ENCODE measurements at places on chromosomes 1 and 21. TPM values are rescaled to one million over a fixed set of nuclear protein-coding genes. Genes with fewer than 3 reads are reported as not detected.

GRCh38 chr1:29860056-29860455, 623.7 kb downstream of the PTPRU start:
- DNase-seq, result no peak

DNA sequence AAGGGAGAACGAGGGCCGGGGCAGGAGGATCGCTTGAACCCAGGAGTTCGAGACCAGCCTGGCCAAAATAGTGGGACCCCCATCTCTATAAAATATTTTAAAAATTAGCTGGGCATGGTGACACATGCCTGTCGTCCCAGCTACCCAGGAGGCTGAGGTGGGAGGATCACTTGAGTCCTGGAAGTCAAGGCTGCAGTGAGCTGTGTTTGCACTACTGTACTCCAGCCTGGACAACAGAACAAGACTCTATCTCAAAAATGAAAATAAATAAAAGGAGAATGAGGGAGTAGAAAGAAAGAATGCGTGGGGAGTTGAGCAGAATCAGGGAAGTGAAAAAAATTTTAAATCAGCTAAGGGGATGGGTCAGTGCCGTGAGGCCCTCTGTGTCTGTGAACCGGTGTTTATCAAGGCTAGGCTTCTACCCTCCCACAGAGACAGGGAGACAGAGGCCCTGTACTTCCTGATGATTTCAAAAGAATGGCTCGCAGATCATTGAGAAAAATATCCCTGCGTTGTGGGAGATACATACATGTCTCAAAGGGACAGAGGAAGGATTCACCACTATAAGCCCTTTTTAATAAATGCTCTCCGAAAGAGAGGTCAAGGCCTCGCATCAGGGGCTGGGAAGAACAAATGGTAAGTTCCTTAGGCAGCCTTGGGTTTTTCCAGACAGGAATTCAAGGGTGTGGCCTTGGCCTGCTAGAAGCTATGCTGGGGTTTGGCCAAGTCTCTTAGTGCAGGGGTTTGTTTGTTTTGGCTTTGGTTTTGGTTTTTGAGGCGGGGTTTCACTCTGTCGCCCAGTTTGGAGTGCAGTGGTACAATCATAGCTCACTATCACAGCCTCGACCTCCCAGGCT, 20.7 kb downstream of the IL10RB start:
- DNase-seq, result no peak

DNA sequence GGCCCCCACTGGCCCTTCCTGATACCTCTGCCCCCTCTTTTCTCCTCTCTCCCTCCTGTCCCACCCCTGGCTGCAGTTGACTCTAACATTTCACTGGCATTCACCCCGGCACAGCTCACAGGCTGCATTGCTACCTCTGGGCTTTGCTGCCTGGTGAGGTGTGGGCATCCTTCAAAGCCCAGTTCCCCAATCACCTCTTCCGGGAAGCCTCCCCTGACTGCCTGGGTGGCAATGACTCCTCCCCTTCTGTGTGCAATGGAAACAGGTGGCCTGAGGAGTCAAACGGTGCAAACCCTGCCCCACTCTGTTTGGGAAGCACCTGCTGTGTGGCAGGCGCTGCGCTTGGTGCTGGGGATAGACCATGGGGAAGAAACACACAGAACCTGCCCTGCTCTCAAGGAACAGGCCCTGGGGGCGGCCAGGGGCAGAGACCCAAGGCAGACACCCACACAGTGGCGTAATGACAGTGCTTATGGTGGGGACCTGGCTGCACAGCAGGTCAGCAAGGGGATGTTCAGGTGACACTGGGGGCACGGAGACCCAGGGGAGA, 39.3 kb upstream of the POFUT2 start:
- no peak for DNase-seq

GRCh38 chr1:3483801-3484444, 29.5 kb downstream of the ARHGEF16 start:
- DNase-seq, result peak; percentile 55

DNA sequence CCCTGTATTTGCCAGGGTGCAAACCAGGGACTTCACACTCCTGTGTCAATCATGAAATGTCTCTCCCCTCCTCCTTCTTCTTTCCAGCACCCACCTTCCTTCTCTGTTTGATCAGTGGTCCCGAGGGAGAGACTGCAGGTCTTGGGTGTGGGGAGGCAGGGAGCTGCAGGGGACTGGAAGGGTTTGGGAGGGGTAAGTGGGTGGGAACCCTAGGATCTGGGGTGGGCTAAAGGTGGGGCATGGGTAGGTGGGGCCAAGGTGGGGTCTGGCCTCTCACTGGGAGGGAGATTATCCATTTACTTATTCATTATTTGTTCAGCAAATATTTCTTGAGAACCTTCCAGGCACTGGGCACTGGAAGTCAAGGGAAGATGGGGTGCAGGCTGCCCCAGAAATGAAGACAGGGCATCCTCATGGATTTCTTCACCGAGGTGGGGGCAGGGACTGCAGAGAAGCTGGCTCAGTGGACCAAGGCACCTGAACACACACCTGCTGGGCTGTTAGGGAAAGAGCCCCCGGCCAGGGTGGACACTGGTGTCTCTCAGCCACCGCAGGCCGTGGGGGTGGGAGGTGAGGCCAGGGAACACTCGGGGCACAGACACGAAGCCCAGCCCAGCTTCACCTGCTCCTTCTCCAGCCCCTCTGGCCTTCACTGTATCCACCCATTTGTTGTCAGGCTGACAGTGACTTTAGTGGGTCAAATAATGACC, 193.9 kb upstream of the C1orf174 start:
- DNase-seq, result no peak

DNA sequence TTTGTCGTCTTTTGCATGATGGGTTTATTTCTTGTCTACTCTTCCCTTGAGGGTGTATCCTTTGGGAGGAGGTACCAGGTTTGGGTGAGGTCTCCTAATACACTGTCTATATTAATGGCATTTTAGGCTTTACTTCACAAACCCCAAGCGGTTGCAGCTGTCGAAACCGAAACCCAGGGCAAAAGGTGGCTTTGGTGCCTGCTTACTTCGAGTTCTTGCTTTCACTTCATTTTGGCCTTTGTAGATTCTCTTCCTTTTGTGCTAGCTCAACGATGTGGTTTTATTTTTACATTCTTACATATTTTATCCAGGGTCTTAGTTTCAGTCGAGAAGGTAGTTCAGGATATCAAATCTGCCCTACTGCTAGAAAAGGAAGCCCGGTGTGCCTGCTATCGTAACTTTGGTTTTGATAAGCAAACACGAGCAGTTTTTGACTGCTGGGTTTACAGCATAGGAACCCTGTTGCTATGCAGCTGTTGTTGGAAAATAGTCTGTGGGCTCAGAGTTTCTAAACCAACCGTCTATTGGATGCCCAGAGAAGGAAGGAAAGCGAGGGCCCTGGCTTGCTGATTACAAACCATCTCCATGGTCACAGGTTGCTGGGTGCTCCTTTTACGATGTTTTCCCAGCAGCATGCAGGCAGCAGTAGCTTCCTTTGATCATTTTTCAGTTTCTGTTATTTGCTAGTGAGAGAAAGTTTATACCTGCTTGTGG, 9.8 kb upstream of the TSPAN2 start:
- DNase-seq, result peak; percentile 78

GRCh38 chr1:156491151-156491949, 9.2 kb downstream of the MEF2D start:
- DNase-seq, result no peak

GRCh38 chr1:31483012-31483946, 70.3 kb downstream of the SERINC2 start:
- no peak for DNase-seq

- DNase-seq, result no peak
Measured at GRCh38 chr1:172375211-172375631, 45.3 kb upstream of the C1orf105 start.

DNA sequence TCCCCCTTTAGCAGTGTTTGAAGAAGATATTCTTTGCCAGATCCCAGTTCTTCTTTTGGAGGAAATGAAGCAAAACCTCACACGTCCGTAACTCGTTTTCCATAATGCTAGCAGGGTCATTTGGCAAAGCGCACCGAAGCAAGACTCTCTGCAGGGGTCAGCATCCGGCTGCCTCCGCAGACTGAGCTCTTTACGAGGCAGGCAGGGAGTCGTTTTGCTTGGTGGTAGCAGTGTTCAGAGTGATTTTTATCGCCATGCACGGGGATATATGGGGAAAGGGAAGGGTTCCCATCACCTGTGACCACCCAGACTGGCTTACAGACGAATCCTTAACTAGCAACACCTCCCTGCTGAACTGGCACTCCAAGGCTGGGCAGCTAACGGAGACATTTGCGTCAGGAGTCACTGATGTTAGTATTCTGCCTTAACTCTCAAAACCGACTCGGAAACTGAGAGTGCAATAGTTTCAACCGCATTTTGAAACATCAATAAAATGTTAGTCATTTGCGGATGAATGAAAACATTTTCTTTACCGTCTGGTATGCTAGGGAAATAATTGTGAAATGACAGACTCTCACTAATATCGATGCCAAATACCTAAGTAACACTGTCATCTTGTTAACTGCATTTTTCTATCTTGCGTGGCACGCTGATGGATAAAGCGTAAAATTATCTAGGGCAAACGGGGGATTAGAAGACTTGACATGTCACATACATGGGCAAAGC, 2.2 kb upstream of the NEGR1 start:
- DNase-seq, result peak; percentile 57

GRCh38 chr21:32549886-32550285, 35.4 kb downstream of the TCP10L start:
- no peak for DNase-seq

- no peak for DNase-seq
Measured at GRCh38 chr1:32216566-32216965, 5.6 kb downstream of the TMEM234 start.

- DNase-seq, result no peak
Measured at GRCh38 chr1:22351768-22352080, 99.9 kb upstream of the ZBTB40 start.

DNA sequence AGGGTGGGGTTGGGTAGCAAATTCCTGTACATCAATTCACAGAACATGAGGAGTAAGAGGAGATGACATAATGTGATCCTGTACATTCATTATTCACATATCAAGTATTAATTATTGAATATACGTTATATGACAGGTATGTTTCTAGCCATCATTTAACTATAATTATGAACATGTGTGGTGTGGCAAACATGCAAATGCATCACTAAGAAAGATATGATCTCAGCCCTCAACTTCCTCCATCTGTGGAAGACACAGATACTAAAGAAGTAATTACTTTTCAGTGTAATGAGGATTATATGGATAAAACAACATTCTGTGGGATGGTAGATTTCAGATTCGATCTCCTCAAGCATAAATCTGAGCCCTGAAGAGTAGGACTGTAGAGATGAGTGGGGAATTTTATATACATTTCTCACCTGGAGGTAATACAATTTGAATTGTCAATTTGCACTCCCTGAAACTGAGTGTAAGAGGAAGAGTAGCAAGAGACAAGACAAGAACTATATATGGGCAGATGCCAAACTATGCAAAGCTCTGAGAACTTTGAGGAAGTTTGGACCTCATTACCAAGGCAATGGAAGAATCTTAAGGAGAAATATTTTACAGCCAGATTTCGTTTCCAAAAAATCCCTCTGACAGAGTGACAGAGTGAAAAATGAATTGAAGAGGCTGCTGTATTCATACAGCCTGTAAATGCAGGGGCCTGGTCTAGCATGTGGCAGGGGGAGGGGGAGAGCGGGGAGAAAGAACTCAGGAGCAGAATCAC, 275.5 kb downstream of the TPR start:
- DNase-seq, result no peak

GRCh38 chr21:15031790-15032357, 32.9 kb downstream of the NRIP1 start:
- DNase-seq, result no peak

GRCh38 chr1:162069334-162070093, at the start of gene NOS1AP:
NOS1AP (plus strand) TSS chr1:162069691; CDS start chr1:162070178, 487 bp downstream.
- peak; percentile 84 for DNase-seq

GRCh38 chr1:207035877-207036551, 3.5 kb upstream of the C1orf116 start:
- DNase-seq, result no peak

DNA sequence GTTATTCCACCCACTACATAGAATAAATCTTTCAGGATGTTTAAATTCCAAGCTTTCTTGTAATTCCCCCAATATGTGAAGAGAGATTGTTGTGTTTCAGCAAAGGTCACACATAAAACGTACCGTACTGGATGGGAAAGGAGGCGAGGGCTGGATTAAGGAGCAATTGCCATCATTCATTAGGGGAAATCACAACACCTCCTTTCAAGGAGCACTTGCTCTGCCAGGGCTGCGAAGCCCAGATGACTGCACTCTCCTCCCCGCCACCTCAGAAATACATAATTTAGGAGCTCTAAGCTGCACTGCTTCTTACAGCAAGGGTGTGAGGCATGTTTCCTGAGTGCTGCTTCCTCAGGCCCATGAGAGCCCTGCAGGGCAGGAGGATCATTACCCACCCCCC, 29.6 kb downstream of the MATN1 start:
- DNase-seq, result no peak

DNA sequence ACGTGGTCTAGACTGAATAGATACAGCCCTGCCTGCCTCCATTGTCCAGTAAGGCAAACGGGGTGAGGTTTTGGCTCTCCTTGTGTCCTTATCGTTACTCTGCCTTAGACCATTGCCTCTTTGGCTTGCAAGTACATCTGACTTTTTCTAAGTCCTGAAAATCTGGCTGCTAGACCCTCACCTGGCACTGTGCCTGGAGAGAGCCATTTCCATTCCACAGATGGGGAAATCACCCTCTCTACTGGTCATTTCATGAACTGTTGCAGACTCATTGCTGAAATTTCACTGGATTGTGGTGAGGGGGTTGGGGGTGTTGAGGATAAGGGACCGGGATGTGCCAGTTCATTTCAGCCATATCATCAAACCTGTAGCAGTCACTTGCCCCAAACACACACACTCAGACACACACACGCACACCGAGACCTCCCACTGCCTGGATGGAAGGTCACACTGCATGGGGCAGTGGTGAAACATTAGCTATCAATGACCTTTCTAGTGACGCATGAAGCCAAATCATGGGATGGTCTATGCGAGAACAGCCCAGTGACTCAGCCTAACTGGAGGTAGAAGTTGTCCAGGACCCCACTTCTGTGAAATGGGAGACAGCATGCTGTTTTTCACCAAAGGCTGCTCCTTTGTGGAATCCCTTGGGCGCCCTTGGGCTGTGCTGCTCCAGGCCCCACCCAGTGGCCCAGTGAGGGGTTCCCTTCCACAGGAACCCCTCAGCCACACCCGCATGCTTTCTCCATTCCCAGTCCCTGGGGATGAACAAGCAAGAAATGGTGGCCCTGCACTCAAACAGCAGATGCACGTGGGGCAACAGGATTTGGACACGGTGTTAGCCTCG, 34.9 kb upstream of the VASH2 start:
- DNase-seq, result no peak

- no peak for DNase-seq
Measured at GRCh38 chr1:22350924-22351767, 100.5 kb upstream of the ZBTB40 start.

- no peak for DNase-seq
Measured at GRCh38 chr1:184388319-184388889, 1.6 kb downstream of the C1orf21 start.

GRCh38 chr1:55585402-55585792, 370.2 kb upstream of the USP24 start:
- no peak for DNase-seq

The LRRC3 gene
- 2.8 TPM for total RNA-seq

The KRTAP13-2 gene
- not detected for total RNA-seq

The NFASC gene
- total RNA-seq, result 0.27 TPM

The FCAMR gene
- total RNA-seq, result not detected

The UBE2U gene
- total RNA-seq, result not detected

The RYR2 gene
- total RNA-seq, result 0.02 TPM

The TSPAN2 gene
- total RNA-seq, result 2.7 TPM

The EXO5 gene
- 11.7 TPM for total RNA-seq

The CYP4A22 gene
- not detected for total RNA-seq

The SYT2 gene
- total RNA-seq, result not detected

The TMEM81 gene
- 3.3 TPM for total RNA-seq

The CELA3A gene
- total RNA-seq, result not detected

The RHD gene
- total RNA-seq, result not detected

The ZNF670 gene
- 3.9 TPM for total RNA-seq

The OR2C3 gene
- total RNA-seq, result not detected
